Stimulated activated CD4-positive, alpha-beta T cell treated with anti-CD3 and anti-CD28 coated beads, Interleukin-1b, Interleukin-23, amount 100 ng/mL, for 48 hours (primary cell): ENCODE measurements at places on chromosomes 4 and X.
A peak's percentile ranks its signal among the peaks of the same experiment; 100 is the strongest.

- no peak for DNase-seq
Measured at GRCh38 chrX:136457303-136457917, 30.3 kb upstream of the BRS3 start.

DNA sequence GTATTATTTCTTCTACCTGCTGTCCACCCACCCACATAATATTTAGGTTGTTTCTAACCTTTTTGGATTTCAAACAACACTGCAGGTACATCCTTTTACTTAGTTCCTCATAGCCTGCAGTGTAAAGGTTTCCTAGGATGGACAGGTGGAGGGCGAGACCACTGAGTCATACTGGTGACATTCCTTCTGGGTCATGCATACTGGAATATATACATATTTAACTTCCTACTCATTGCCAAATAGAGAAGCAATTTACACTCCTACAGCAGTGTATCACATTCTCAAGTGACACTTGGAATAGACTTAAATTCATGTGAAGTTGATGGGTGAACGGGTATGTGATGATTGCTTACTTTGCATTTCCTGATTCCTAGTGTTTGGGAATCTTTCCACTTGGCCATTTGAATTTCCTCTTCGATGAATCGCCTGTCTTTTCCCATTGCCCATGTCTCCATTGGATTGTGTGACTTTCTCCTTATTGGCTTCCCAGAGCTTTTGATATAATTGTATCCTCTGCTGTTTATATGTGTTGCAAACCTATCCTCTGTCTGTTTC, 8.2 kb upstream of the PPP2R2C start:
- no peak for DNase-seq

GRCh38 chrX:134603806-134604700, 54.2 kb downstream of the PLAC1 start:
- DNase-seq: no peak

DNA sequence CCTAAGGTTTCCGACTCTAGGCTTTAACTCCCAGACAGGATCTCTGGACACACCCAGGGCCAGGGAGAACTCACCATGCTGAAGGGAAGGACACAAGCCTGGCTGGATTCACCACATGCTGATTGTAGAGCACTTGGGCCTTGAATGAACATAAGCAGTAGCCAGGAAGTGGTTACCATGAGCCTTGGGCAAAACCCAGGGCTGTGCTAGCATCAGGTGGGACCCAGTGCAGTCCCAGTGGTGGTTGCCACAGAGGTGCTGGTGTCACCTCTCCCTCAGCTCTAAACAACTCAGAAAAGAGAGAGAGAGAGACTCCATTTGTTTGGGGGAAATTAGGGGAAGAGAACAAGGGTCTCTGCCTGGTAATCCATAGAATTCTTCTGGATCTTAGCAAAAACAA, 77.0 kb downstream of the KLHL13 start:
- no peak for DNase-seq

DNA sequence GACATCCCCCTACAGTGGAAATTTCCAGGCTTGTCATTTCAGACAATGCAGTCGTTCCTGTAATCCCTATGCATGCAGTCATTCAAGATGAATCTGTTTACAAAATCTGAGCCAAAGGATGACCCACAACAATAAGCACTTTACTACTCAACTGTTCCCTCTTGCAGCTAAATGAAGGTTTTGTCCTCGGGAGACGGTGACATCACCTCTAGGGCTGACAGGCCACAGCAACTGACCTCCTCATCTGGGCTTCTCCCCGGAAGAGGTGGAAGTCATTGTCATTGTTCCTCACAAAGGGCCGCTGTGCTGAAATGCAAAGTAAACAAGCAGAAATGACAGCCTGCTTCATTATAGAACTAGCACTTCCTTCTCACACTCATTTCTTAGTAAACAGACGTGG, 29.2 kb downstream of the CLRN2 start:
- no peak for DNase-seq

GRCh38 chr4:183838987-183839712, 66.0 kb upstream of the STOX2 start:
- no peak for DNase-seq

- DNase-seq: no peak
Measured at GRCh38 chr4:16889945-16890344, 8.5 kb downstream of the LDB2 start.

GRCh38 chr4:20612313-20612712, 87.9 kb upstream of the PACRGL start:
- DNase-seq: no peak

- no peak for DNase-seq
Measured at GRCh38 chrX:109384699-109385098, 97.2 kb downstream of the GUCY2F start.

DNA sequence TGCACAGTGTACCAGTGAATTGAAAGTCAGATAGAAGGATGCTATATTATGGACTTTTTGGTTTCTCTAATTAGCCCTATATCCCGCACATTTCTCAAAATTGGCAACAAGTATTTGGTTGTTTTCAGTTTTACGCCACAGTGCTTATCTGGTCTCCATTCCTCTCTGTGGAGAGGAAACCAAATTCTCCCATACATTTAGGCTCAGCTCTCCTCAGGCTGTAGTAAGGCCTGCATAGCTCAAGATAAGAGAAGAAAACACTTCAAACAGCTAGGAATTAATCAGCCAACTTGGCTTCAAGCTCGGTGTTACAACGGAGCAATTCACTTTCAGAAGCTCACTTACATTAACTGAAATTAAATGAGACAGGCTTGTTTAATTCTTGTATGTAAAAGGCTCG, 263.2 kb downstream of the PDHA2 start:
- no peak for DNase-seq

GRCh38 chr4:98298022-98298421, 36.8 kb downstream of the RAP1GDS1 start:
- no peak for DNase-seq

GRCh38 chr4:110196871-110197528, 1.4 kb downstream of the ELOVL6 start:
- DNase-seq: peak; percentile 62

DNA sequence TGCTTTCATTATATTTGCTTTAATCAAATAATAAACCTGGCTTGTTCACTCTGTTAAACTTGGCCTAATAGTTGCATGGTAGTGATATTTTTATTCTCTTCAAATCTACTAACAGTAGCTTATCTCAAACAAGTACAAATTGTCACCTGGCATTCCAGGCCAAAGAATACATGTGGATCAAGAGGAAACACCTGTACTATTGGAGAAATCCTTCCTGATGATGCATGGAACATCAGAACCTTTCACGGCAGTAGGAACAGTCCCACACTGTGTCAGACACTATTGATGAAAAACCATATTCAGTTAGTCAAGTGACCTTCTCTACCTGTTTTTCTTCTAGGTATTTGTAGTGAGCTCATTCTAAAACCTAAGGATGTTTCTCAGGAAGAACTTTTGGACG, 17.0 kb downstream of the MTHFD2L start:
- DNase-seq: no peak

DNA sequence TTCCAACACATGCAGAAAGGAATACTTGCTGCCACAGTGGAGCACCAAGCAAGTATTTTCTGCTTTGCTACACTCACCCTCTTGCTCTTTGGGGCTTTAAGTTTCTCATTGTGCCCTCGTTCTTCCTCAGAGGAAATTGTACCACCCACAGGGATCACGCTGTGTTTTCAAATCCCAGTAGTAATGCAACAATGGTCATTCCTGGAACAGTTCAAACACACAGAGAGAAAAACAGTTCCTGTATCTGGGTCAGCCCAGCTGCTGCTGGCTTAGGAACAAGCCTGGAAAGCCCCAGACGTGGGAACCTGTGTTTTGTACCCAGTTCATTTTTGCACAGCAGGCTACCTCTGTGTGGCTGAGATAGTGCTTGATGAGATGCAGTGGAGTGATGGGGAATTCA, 907.8 kb downstream of the STPG2 start:
- DNase-seq: no peak

DNA sequence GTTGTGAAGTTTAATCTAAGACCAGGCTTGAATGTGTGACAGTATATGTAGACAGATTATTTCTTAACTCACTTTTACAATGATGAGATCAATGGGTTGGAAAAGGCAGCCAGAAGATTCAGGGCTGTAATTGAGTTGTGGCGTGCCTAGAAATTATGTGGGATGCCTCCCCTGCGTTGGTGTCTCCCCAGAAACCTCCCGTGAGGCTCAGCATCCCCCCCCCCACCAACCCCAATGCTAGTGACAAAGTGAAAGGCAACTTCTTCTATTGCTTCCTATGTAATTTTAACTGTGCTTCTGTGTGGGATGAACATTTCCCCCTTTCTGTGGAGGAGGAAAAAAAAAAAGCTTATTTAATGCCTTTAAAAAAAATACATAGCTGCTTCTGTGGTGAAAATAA, 297.9 kb downstream of the ARHGAP10 start:
- DNase-seq: no peak

DNA sequence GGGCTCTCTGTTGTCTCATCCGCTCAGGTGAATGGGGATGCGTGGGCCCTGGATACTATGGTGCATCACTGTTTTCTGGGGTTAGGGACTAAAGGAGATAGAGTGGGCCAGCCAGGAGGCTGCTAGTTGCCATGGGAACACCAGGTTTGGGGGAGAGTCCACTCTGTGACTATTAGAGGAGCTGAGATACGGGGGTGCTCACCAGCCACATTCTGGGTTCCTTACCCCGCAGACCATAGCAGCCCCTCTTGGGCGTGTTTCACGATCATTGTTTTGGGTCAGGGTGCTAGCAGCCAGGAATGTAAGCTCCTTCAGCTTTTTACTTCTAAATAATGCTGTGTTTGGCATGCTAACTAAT, 4.6 kb downstream of the EFNB1 start:
- DNase-seq: no peak

GRCh38 chr4:48504026-48504330, 13.9 kb downstream of the ZAR1 start:
- DNase-seq: no peak

DNA sequence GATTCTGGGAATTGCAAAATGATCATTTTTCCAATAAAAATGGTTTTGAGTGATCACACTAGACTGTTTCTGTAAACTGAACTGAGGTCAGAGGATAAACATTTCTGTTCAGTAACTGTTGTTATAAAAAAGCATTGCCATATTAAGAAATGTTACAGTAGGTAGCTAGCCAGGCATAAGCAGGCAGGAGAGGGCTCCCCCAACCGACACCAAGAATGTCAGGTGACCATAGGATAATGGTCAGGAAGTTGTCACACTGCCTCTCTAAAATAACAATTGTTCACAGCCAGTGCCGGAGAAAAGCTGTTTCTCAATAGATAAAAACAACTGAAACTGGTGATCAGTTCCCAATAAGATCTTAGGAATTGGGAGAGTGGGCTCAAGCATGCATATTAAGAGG, 306.2 kb upstream of the SLIT2 start:
- no peak for DNase-seq

DNA sequence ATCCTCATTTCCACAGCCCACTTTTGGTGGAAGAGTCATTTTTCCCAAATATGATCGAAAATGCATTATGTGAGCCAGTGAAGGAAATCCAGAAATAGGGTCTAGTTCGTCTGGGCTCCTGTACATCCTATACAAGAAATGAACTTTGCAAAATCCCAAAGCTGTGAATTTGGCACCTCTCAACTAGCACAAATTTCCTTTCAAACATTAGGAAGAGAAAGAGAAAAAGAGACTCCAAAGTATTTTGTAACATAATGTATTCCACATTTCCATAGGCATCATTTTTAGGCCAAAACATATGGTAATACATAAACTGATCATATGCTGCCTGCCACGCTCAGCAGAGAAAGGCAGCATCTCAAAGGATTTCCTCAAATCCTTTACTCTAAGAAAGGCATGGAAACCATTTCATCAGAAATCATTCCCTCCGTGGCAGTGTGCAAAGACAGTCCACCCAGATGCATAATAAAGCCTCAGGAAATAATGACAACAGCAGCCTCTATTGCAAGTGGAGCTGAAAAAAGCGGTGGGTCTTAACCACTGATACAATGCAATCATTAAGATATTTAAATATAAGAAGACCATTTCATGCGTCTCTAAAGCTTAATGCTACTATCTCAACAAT, 56.8 kb downstream of the ANOS1 start:
- DNase-seq: no peak

DNA sequence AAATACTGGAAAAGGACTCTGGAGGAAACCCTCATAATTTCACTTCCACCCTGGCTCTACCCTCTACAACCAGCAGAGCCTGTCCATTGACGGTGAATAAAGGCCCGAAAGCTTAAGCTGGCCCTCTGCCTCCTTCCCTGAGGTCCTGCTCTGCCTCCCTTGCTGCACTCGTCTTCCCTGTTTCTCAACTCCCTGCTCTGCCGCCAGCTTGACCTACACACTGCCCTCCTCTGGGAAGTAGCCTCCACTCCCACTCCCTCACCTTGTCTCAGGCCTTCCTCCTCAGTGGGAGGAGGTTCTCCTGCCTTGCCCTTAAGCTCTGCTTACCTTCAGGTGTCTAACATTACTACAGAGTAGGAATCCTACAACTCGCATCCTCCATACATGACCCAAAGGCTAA, 608.6 kb upstream of the NR3C2 start:
- no peak for DNase-seq

DNA sequence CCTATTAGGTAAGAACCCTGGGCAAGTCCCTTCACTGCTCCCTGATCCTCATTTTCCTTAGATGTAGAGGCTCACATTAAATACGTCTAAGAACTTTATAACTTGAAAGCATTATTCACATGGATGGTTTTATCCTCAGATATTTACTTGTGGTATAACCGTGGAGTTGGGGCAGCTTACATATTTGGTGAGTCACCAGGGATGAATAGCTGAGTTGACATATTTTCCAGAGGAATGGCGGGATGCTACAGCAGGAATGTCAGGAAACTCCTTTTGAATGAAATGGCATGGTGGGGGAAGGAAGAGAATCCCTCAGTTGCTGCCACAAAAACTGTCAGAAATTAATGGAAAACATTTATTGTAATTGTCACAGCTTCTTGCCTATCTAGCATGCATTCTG, 165.3 kb upstream of the RPS6KA3 start:
- DNase-seq: no peak

GRCh38 chr4:188780686-188781085, 641.4 kb downstream of the TRIML1 start:
- no peak for DNase-seq

DNA sequence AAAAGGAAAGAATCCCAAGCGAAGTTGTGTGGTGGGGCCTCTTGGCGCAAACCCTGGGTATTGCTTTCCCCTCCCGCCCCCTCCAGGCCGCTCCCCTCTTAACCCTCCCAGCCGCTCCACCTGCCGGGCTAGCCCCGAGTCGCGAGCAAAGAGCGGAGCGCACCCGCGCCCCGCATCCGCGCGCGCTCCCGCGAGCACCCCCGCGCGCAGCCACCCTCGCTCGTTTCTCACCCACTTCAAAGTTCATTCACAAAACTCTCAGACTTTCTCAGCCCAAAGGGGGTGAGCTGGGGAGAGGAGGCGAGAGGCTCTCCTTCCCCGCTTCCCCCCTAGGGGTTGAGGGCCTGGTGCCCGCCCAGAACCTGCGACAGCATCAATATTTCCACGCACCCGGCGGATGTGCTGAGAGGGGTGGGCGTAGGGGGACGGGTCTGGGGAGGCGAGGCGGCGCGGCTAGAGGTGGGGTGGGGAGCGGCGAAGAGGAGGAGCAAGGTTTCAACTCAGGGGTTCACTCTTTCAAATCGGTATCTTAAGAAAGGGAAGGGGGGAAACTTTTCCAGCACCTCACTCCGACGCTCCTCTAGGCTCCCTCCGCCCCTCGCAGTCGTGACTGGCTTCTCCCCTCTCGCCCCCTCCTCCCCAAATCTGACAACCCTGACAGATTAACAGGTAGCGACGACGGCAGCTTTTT, 1.8 kb downstream of the MAML3 start:
- DNase-seq: peak; percentile 69

- DNase-seq: no peak
Measured at GRCh38 chr4:16124232-16124631, 40.4 kb upstream of the PROM1 start.
